ENCODE measurements at places on chromosomes 2 and 18.

- no peak for DNase-seq
Measured at GRCh38 chr2:219469186-219469724, 29.4 kb upstream of the GMPPA start.

DNA sequence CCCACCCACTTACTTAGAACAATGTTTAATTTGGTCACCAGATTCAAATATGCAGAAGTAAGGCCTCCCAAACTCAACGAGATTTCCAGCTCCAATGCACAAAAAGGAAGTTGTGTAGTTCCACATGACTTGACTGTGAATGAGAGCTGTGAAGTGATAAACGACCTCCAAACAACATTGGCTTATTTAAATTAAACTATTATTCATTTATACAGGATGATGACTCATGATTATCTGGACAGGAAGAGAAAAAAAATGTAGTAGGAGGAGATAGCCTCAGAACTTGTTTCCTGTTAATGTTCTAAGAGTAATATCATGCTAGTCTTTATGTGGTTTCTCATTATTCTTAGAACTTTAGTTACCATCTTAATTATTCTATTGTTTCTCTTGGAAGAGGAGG lies 237.3 kb downstream of the C1D start:
- DNase-seq, result no peak

GRCh38 chr2:86045541-86045940 lies 60.1 kb downstream of the POLR1A start:
- no peak for DNase-seq

DNA sequence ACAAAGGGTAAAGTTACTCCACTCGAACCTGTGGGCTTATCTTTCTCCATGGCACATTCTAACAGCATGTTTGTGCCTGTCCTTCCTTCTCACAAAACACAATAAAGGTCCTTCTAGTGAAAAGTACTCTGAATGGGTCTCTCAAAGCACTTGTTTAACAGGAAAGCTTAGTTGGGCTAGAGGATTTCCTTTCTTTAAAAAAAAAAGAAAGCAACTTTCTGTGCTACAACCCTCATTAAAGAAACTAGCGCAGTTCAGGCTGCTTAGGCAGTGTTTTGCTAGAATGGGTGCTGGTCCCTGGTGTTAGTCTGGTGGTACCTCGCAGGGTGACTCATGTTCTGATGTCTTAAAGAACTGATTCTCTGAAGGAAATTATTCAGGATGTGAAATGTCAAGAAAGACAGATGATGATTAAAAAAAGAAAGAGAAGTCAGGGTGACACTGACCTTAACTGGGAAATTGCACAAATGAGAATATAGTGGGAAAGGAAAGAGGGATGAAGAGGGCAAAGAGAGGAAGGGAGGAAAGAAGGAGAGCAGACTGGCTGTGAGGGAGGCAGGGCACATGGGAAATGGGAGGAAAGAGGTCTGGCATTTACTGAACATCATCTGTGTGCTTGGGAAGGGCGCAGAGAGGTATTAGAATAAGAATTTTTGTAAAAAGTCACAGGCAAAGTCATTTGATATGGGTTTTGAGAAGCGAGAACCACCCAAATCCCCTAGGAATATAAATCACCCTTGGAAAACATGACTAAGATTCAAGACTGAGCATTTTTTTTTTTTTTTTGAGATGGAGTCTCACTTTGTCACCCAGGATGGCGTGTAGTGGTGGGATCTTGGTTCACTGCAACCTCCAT lies 74.9 kb downstream of the ATP8B1 start:
- DNase-seq, result no peak

GRCh38 chr2:107132070-107132469 lies 246.1 kb upstream of the ST6GAL2 start:
- no peak for DNase-seq
